Putamen (tissue), 1 donor: ENCODE measurements at places on chromosomes 13 and 19.

DNA sequence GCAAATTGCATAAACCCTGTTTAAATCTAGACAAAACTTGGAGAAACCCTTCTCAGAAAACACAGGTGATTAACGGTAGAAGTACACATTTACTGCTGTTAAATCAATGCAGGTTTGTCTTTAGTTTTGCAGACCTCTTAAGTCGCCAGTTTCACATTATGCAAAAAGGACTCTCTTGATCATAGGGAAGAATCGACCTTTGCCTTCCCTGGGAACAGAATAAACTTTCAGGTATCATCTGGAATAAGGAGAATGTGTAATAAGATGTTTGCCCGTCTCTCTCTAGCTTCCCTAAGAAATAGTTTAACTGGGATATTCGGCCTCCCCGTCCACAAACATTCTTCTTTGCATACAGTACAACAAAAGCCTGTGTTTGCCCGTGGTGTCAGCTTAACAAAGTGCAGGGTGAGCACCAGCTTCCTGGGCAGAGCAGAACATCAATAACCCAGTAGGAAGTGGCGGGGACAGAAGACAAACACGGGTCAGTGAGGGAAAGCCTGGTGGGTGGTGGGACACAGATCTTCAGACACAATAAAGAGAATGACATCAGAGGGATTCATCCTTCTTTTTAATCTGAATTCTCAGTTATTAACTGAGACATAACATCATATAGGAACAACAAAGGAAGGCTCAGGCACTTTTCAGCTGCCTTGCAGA lies 1077.7 kb upstream of the SLC10A2 start:
- no peak for DNase-seq

DNA sequence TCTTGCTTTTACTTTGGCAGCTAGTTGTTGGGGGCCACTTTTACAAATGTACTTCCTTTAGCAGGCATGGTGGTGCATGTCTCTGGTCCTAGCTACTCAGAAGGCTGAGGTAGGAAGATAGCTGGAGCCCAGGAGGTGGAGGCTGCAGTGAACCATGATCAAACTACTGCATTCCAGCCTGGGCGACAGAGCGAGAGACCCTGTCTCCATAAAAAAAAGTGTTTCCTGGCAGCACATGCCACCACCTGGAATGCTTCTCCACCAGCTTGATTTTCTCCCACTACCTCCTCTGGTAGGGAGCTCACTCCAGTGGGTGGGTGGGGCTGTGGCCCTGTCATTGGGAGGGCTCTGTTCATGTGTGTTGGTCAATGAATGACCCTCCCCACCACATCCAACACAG lies 12.5 kb downstream of the FZR1 start:
- no peak for DNase-seq

- no peak for DNase-seq
Measured at GRCh38 chr19:11152318-11153062, 3.1 kb downstream of the SPC24 start.

DNA sequence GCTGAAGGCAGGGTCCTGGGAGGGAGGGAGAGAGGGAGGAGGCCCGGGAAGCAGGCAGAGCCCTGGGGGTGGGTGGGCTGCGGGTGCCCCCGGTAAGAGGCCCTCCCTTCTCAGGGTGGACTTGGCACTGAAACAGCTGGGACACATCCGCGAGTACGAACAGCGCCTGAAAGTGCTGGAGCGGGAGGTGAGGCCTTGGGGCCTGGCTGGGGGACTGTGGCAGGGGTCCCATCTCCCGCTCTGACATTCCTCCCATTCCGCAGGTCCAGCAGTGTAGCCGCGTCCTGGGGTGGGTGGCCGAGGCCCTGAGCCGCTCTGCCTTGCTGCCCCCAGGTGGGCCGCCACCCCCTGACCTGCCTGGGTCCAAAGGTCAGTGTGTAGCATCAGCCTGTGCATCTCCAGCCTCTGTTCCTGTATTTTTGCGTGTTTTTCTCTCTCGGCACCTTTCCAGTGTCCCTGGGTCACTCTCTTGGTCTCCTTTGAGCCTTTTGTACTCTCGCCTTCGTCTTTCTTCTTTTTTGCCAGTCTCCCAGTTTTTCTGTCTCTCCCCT lies 53.4 kb downstream of the TRPM4 start:
- no peak for DNase-seq

DNA sequence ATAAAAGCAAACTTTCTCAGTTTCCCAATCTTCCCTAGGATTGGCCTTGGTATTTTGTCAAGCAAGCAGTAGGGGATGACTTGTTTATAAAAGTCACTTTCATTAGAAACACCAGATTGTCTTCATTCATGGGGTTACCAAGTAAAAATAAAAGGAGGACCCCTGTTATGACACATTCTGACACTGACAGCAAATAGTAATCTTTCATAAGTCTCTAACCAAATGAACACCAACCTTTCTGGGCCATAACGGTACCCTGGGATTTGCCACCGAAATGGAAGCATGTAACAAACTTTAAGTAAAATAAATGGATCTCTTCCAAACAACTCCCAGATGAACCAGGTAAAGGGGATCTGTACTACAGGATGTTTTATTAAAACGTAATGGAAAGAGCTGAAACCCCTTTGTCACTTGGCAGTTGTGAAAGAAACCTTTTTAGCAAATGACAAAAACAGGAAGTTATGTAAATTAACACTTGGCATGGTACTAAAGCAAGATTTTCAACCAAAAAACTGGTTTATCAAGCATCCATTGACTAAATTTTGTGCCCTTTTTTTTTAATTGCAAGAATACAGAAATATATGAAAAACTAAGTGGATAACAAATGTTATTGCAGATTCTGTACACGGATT lies 335.6 kb downstream of the RBM26 start:
- DNase-seq: no peak

DNA sequence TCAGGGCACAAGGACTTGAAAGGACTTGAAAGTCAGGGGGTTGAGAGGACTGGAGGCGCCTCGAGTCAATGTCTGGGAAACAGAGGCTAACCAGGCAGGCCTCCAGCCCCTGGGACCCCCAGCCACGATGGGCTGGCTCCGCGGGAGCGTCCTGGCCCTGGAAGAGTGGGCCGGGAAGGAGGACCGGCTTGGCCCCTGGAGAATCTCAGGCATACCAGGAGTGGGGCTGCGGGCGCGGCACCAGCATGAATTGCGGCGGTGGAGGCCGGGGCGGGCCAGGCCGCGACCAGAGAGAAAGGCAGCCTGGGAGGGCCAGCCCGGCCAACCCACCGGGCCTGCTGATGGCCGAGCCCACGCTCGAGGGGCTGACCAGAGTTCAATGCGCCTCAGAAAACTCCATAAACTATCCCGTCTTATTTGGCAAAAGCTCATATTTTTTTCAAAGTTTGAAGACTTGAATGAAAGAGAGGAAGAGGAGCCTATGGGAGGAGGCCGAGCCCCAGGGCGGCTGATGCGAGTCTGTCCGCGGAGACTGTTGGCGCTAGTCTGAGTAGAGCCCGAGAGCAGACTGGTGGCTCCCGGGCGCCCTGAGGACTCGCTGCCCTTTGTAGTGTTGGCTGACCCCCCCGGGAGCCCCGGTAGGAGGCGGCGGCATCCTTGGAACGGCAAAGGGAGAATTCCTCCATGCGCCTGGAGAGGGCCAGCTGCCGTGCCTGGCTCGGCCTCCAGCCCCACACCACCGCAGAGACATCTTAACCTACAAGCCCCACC lies 68.0 kb downstream of the MLLT1 start:
- DNase-seq: no peak

DNA sequence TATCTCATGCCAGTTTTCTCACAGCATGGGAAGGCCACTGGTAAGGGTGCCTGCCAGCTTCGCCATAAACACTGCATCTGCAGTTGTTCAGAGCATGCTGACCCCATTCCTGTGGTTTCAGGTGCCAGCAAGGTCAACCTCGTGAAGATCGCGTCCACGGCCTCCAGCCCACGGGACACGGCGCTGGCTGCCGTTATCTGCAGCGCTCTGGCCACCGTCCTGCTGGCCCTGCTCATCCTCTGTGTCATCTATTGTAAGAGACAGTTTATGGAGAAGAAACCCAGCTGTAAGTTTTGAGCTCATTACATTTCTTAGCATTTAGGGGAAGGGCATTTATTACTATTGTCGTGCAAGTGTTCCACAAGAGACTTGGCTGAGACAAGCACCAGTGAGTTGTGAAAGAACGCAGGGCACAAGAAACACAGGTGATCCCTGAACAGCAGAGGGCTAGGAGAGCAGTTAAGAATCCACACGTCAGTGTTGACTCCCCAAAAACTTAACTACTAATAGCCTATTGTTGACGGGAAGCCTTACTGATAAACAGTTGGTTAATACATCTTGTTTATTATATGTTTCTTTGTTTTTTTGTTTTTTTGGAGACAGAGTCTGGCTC lies 88.8 kb downstream of the TNFRSF19 start:
- DNase-seq: no peak
